Right cardiac atrium (tissue), 5 donors: ENCODE measurements at places on chromosomes 6 and 20. TPM values are rescaled to one million over a fixed set of nuclear protein-coding genes. Genes with fewer than 3 reads are reported as not detected.

PPARD gene
- polyA plus RNA-seq: 21.2 TPM

DDX43 gene
- 0.16 TPM for polyA plus RNA-seq

FAM217A gene
- polyA plus RNA-seq: not detected

GTSF1L gene
- polyA plus RNA-seq: not detected

CYP24A1 gene
- not detected for polyA plus RNA-seq

LAMA4 gene
- polyA plus RNA-seq: 24.2 TPM

FHL5 gene
- 0.59 TPM for polyA plus RNA-seq

PRICKLE4 gene
- 1.7 TPM for polyA plus RNA-seq

PPT2 gene
- polyA plus RNA-seq: 22.4 TPM

ZNF335 gene
- 6.4 TPM for polyA plus RNA-seq

POPDC3 gene
- polyA plus RNA-seq: 53.2 TPM

ZFP57 gene
- polyA plus RNA-seq: 0.77 TPM

GRM4 gene
- polyA plus RNA-seq: not detected

ADGRG6 gene
- polyA plus RNA-seq: 4.1 TPM

HLA-DPB1 gene
- polyA plus RNA-seq: 35.9 TPM

CST7 gene
- polyA plus RNA-seq: 1.1 TPM

PRSS16 gene
- 0.36 TPM for polyA plus RNA-seq

RIPOR3 gene
- polyA plus RNA-seq: 12.9 TPM

TP53TG5 gene
- polyA plus RNA-seq: 0.95 TPM

TBP gene
- 7.9 TPM for polyA plus RNA-seq

MEI4 gene
- polyA plus RNA-seq: 0.59 TPM

TNXB gene
- 99.0 TPM for polyA plus RNA-seq

CDH26 gene
- polyA plus RNA-seq: 0.88 TPM

MMP24 gene
- 0.27 TPM for polyA plus RNA-seq

FAM50B gene
- 18.4 TPM for polyA plus RNA-seq

KIF25 gene
- 0.25 TPM for polyA plus RNA-seq

DEFB132 gene
- polyA plus RNA-seq: not detected

PCIF1 gene
- polyA plus RNA-seq: 22.2 TPM
